ENCODE measurements at places on chromosomes 7 and 10.

- no peak for DNase-seq
Observed at GRCh38 chr10:44859546-44860285, 51.4 kb upstream of the TMEM72 start.

GRCh38 chr7:145431834-145432233 lies 596.0 kb upstream of the TPK1 start:
- DNase-seq, result no peak

DNA sequence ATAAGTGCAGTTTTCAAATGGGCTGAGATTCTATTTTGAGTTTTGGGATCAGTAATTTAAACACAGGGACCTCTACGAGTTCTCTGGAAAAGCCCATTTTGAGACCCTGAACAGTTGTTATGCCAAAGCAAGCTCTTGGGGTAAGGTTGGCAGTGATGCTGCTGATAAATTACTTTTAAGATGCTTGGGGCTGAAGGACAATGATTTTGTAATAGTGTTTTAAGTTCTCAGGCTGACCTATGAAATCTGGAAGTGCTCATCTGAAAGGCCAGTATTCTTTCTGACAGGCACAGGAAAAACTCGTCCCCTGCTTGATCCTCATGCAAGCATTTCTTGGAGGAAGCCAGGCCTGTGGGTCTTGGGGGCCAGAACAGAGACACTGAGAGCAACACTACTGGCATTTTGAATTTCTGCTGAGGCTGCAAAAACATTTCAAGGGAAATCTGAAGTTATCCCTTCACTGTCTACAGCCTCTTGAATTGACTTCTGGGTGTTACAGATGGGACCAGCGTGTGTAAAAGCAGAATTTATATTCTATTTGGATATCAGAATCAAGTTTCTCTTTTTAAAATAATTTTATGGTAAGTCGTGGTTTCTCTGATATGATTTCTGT lies 79.7 kb downstream of the AUTS2 start:
- no peak for DNase-seq

GRCh38 chr7:114081606-114082425 lies 163.0 kb upstream of the PPP1R3A start:
- DNase-seq, result no peak

GRCh38 chr10:18456984-18457383 lies 194.4 kb downstream of the NSUN6 start:
- DNase-seq, result peak; percentile 10

GRCh38 chr7:114264023-114264422 lies 150.6 kb upstream of the FOXP2 start:
- DNase-seq, result no peak

DNA sequence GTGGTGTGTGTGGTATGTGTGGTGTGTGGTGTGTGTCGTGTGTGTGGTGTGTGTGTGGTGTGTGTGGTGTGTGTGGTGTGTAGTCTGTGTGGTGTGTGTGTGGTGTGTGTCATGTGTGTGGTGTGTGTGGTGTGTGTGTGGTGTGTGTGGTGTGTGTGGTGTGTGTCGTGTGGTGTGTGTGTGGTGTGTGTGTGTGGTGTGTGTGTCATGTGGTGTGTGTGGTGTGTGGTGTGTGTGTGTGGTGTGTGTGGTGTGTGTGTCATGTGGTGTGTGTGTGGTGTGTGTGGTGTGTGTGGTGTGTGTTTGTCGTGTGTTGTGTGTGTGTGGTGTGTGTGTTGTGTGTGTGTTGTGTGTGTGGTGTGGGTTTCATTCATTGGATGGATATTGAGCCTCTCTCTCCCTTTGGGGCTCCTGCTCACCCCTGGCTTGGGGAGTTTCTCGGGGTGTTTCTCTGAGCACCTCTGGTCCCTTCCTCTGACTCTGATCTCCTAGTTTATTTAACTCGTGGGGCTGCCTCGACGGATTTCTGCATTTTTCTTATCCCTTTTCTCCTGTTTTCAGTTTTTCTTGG lies 145.8 kb downstream of the DNAJB6 start:
- no peak for DNase-seq

DNA sequence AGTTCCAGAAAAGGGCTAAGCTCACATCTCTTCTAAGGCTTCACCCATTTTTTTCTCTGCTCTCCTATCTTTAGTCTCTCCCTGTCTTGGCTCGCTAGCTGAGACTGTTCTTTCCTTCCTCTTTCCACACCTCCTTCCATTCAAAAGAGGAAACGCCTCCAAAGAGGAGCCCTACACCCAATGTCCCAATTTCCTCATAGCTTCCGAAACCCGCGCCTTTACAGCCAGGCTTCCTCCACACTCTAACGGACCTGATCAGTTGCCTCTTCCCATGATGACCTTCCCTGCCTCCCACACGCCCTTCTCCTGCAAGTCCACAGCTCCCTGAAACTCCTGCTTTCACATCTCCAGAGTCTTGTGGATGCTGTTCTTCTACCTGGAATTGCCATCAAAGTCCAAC lies 71.7 kb downstream of the COBL start:
- no peak for DNase-seq

GRCh38 chr7:125173571-125173970 lies 243.9 kb upstream of the POT1 start:
- no peak for DNase-seq

DNA sequence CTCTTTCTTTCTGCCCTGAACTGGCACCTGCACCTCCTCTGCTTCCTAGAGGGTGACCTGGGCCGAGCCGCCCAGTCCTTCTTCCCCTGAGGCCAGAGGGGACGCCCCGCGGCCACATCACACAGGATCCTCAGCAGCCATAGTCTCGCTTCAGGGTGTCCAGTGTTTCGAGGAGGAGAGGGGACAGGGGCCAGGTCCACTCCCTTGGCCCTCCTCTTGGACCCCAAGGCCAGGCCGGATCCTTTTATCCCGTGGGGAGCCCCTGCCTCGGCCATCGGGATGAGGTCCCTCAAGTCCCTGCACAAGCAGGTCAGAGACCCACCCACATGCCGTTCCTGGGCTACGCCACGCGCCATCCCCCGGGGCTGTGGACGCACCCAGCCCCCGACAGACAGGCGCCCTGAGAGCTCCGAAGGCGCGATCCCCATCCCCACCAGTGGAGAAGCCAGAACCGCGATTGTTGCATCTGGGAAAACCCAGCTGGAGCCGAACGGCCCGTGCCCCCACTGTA lies 3.6 kb downstream of the BHLHA15 start:
- DNase-seq, result no peak

DNA sequence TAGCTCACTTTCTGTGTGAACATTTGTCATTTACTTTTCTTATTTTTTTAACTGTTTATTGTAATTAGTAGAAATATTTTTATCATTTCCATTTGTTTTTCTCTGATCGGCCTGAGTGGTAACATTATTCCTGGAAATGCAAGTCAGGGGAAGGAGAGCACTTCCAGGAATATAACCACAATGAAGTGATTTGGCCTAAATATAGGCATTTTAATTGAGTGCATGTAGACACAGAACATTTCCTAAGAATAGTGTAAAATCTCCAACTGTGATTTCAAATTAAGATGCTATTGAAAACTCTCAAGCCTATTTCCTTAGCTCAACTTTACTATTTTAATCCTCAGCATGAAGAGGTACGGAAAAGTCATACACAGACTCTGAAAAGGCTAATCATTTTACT lies 86.5 kb upstream of the SKAP2 start:
- no peak for DNase-seq

DNA sequence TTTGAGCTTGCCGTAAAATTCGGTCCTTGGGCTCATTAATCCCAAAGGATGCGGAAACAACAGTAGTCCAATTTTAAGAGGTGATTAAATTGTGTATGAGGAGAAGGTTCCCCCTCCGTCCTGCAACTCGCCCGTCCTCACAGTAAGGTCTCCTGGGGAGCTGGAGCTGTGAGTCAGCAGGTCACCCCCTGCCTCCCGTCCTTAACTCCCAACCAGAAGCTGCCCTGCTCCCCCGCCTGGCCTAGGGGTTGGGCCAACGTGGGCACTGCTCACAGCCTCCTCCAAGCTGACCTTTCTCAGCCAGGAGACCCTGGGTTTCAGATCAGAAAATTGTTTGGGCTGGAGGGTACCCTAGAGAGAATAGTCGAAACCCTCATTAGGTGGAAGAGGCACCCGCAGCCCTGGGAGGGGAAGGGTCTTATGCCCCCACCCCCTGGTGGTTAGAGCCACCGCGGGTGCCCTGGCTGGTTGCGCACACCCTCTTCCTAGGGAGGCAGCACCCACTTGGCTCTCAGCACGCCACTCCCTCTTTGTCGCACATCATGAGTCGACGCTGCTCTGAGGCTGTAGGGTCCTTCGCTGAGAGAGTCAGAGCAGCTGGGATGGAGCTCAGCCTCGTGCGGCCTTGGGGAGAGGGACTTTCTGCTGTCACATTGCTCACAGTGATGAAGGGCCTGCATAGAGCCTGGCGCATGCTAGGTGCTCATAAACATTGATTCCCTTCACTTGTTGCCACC lies 131.2 kb downstream of the TACC2 start:
- DNase-seq, result no peak

DNA sequence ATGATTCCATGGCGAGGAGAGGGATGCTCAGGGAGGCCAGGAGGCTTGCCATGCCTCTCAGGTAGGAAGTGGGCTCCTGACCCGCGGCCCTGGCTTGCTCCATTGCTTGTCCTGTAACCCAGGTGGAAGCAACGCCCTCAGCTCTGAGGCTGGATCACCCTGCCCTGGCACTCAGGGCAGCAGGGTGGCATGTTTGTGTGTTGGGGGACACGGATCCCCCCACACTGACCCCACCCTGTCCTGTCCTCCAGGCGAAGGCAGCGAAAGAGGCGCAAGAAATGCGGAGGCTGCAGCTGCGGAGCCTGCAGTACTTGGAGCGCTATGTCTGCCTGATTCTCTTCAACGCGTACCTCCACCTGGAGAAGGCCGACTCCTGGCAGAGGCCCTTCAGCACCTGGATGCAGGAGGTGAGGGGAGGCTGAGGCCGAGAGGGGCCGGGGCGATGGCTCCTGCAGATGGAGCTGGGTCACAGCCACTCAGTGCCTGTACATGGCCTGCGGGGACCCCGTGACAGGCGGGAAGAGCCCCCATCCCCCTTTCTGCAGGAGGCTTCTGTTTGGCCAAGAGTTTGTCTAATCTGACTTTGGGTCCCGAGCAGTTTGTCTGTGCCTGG lies 38.3 kb downstream of the PRF1 start:
- no peak for DNase-seq

- no peak for DNase-seq
Observed at GRCh38 chr10:110365356-110366143, 60.8 kb upstream of the SMNDC1 start.

DNA sequence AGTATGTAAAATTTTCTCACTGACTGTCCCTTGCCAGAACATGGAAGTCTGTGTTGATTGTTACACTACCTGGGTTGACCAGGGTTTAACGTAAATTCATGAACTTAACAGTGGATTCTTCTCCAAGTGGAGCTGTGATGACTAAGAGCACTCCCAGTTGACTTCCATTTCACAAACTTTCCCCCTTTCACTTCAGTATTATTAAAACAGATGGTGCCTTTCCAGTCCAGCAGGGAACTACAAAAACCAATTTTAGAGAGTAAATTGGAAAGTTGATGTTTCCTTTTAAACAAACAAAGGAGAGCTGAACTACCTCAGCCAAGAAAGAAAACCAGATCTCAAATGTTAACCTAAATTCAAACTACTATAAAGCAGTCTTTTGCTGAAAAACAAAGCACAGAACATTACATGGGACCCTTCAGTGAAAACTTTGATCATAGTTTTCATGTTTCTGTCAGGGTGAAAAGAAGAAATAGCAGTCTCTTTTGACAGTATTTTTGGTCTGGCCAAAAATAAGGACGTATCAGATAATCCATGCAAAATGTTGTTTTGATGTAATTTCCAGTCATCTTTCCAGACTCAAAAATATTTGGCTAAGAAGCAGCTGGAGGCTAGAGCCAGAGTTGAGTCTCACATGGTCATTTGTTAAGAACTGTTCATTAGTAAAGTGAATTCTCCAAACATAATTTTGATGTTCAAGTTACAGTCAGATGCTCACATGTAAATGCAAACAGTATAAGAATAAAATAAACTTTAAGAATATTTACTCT lies 479.9 kb upstream of the AKR1E2 start:
- DNase-seq, result no peak

DNA sequence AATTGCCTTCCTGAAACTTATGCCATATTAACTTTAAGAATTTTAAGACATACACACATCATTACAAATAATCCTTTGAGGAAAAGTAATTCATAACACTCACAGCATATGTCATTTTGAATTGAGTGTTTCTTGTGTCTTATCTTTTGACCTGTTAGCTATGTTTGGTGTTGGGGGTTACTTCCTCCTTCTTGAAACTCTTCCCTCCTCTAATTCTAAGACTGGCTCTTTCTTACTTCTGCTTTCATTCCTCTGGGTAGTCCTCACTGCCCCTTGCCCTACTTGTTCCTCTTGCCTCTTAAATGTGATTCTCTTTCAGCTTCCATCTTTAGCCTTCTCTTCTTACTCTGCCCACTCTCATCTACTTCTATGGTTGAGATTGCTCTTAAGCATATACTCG lies 28.3 kb upstream of the PIP4K2A start:
- no peak for DNase-seq

- no peak for DNase-seq
Observed at GRCh38 chr10:74882427-74882826, 56.0 kb downstream of the KAT6B start.

DNA sequence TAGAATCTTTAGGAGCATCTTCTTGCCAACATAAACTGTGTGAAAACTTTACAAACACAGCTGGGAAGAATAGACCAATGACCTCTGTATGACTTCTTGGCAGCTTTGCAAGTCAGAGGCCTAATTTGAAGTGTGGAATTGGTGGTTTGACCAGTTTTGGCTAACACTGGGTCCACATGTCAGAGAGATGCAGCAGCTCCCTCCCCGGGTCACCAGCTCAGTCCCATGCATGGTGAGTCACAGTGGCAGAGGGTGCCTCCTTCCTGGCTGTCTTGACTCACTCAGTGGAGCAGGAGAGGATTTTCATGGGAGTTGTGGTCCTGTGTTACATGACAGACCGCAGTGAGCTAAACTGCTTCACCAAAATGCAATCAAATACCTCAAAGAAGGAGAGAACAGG lies 8.2 kb upstream of the STARD3NL start:
- DNase-seq, result no peak

- DNase-seq, result no peak
Observed at GRCh38 chr10:474946-475345, 214.5 kb downstream of the DIP2C start.

GRCh38 chr10:122281018-122281626 lies 10.0 kb downstream of the BTBD16 start:
- no peak for DNase-seq

- no peak for DNase-seq
Observed at GRCh38 chr10:6195376-6195775, 7.4 kb upstream of the PFKFB3 start.

DNA sequence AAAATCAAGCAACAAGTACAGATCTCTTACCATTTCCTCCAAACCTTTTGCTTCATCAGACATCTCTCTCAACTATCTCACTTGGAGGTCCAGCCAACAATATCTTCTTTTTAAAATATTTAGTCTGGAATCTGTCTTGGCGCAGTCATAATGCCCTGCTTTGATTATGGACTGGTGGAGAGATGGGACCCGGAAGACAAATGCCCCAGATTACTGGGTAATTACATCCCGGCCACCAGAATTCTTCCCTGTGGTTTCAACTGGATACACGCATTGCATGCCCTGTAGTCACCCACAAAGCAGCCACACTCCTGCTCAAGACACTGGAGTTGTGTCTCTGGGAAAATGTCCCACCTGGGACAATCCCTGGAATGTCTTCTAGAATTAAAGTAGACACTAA lies 65.5 kb downstream of the BPGM start:
- DNase-seq, result no peak
